ENCODE measurements at places on chromosomes 2 and 18. TPM values are rescaled to one million over a fixed set of nuclear protein-coding genes. Genes with fewer than 3 reads are reported as not detected.

DNA sequence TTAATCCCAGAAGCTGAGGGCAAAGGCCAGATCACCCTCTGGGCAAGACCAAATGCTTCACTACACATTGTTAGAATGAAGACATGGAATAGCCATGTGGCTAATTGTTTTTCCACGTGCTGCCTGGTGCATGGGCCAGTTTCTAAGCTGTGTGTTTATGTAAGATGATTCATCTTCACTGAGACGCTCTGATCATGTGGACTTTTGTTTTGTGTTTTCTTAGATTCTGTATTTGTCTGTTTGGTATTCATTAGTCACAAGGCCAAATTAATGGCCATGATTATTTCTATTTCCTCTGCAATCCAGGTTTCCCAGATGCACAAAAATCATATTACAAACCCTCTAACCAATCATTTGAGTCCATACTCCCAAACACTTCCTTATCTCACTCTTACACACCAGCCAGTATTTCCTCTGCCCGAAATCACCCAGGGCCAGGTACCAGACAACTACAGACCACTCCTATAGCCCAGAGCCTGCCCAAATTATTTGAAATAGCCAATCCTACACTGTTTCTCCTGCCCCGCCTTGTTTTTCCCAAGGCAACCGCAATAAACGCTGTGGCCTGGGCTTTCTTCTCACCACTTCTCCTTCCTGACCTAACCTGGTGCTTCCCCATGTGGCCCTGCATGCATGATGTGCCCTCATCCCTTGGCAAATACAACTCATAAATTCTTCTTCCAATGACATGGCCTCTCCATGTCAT is 94.2 kb upstream of the SP3 start:
- H3K27ac ChIP-seq, result no peak overlapping the region
- H3K27me3 ChIP-seq, result no peaks in the 10 kb centered on the region
- no peak overlapping the region for H3K4me3 ChIP-seq
- DNase-seq, result no peak
- no peaks in the 10 kb centered on the region for H3K36me3 ChIP-seq
- no peaks in the 10 kb centered on the region for H3K4me1 ChIP-seq

GRCh38 chr2:113756355-113757137 is at the start of gene SLC35F5:
Gene SLC35F5, minus strand, starts transcription at chr2:113756642. Its CDS starts 233 bp downstream, at chr2:113756409.
- H3K4me1 ChIP-seq, result peaks cover 23% of the 10 kb centered on the region
- H3K4me3 ChIP-seq, result peak within 1 kb of the TSS; percentile 79
- H3K27me3 ChIP-seq, result no peaks in the 10 kb centered on the region
- DNase-seq, result peak; percentile 94
- peak within 1 kb of the TSS; percentile 95 for H3K27ac ChIP-seq
- H3K36me3 ChIP-seq, result no peaks in the 10 kb centered on the region

DNA sequence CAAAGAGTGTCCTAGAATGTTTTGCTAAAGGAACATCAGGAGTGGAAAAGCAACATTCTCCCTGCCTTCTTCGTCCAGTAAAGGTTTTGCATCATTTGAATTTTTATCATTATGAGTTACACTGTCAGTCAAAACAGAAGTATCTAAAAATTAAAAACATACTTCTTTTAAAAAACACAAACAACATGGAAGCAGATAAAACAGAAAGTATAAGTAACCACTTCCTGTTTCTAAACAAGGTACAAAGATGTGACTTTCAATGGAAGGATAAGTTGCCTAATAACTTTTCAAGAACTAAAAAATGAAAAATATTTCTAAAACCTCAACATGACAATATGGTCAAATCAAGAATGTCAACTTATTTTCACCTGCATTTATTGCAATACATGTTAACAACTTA is 158.2 kb downstream of the STK39 start:
- no peak for DNase-seq
- no peaks in the 10 kb centered on the region for H3K27me3 ChIP-seq
- H3K36me3 ChIP-seq, result no peaks in the 10 kb centered on the region
- H3K27ac ChIP-seq, result no peak overlapping the region
- no peak overlapping the region for H3K4me3 ChIP-seq

Gene ZNF516
- total RNA-seq, result 29.9 TPM

- no peak overlapping the region for H3K4me3 ChIP-seq
- H3K4me1 ChIP-seq, result no peaks in the 10 kb centered on the region
- H3K27me3 ChIP-seq, result no peaks in the 10 kb centered on the region
These were observed 76.6 kb downstream of the SMIM21 start for GRCh38 chr18:75350857-75351256.

- peaks cover 83% of the 10 kb centered on the region for H3K36me3 ChIP-seq
- H3K4me3 ChIP-seq, result no peak overlapping the region
- H3K27ac ChIP-seq, result no peak overlapping the region
- no peak for DNase-seq
- no peaks in the 10 kb centered on the region for H3K27me3 ChIP-seq
These were observed 42.2 kb downstream of the KIDINS220 start for GRCh38 chr2:8794923-8795825.

DNA sequence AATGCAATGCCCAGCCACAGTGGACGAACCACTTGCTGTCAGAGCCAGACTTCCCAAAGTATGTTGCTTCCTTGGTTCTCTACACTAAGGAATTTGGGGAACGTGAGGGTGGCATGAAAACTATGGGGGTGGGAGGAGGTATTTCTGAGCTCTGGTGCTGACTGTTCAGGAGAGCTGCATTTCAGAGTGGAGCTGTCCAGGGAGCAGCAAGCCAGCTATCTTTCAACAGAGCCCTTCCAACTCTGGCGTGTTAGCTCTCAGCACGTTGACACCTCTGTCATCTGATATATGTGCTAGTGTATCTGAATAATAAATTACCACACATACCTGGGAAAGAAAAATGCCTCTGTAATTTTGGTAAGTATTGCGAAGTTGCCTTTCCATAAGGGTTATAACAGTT is 66.1 kb downstream of the SAP130 start:
- no peak overlapping the region for H3K4me3 ChIP-seq
- no peaks in the 10 kb centered on the region for H3K36me3 ChIP-seq
- no peak overlapping the region for H3K27ac ChIP-seq
- no peak for DNase-seq
- no peaks in the 10 kb centered on the region for H3K27me3 ChIP-seq
- no peaks in the 10 kb centered on the region for H3K4me1 ChIP-seq

- no peak overlapping the region for H3K4me3 ChIP-seq
- H3K27me3 ChIP-seq, result no peaks in the 10 kb centered on the region
- H3K27ac ChIP-seq, result no peak overlapping the region
These were observed 198.5 kb upstream of the HDAC4 start for GRCh38 chr2:239599299-239599698.
